ENCODE measurements at places on chromosomes 3 and 15.

DNA sequence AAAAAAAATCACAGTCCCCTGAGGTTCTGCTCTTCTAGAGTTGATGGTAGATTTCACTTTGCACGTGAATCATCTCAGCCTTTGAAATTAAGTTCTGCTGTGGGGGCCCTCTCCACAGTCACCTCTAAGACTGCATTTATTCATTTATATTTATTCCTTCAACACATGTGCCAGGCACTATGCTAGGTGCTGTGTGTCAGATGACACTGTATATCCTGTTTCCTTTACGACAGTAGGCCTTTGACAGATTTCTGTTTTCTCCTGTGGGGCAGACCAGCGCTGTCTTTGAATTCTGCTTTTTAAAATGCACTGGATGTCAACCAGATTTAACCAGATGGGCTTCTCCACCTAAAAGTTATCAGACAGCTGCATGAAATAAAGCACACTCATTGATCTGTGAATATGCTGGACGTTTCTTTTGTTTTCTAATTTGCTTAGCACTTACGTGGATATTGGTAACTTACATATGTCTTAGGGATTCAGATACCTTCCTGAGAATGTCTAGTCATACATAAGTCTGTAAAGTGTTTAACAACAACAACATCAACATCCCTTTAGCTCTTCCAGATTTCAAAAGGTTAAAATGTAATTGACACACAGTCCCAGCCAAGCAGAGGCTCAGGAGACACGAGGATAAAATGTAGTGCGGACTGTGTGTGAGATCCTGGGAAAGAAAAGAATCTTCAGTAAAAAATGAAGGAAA, 525.5 kb upstream of the MCTP2 start:
- DNase-seq = no peak

GRCh38 chr15:97087006-97087741, 756.7 kb downstream of the NR2F2 start:
- DNase-seq = no peak

DNA sequence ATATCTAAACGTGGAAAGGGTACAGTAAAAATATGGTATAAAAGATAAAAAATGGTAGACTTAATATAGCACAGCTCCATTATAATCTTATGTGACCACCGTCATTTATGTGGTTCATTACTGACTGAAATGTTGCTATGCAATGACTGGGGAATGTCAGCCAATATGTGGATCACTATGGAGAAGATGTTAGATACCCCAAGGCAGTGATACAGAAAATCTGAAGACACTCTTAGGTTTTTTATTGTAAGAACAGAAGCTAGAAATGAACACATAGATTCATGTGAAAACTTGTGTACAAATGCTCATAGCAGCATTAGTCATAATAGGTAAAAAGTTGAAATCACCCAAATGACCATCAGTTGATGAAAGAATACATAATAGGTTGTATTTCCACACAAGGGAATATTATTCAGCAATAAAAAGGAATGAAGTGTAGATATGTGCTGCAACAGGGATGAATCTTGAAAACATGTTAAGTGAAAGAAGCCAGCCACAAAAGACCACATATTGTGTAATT, 18.4 kb downstream of the MEF2A start:
- DNase-seq = no peak

DNA sequence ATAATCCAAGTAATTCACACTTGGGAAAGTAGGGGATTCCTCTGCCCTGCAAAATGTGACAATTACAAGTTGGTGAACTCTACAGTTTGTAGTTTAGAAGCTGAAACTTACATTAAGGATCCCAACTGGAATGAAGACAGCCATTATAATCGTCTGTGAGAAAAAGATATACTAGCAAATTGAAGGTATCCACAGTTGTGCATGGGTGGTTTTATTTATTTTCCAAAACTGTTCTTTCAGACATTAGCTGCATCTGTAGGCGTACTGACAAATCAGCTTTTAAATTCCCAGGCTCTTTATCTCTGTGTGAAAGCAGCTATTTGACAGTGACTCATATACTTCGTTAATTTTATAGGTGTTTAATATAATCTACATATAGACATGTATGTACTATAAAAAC, 12.5 kb upstream of the ISL2 start:
- DNase-seq = no peak

GRCh38 chr15:49015896-49016295, 30.4 kb downstream of the SECISBP2L start:
- no peak for DNase-seq

- DNase-seq = no peak
Observed at GRCh38 chr3:58874795-58875194, 175.0 kb downstream of the CFAP20DC start.

GRCh38 chr15:55816017-55816416, 73.1 kb upstream of the PRTG start:
- no peak for DNase-seq

DNA sequence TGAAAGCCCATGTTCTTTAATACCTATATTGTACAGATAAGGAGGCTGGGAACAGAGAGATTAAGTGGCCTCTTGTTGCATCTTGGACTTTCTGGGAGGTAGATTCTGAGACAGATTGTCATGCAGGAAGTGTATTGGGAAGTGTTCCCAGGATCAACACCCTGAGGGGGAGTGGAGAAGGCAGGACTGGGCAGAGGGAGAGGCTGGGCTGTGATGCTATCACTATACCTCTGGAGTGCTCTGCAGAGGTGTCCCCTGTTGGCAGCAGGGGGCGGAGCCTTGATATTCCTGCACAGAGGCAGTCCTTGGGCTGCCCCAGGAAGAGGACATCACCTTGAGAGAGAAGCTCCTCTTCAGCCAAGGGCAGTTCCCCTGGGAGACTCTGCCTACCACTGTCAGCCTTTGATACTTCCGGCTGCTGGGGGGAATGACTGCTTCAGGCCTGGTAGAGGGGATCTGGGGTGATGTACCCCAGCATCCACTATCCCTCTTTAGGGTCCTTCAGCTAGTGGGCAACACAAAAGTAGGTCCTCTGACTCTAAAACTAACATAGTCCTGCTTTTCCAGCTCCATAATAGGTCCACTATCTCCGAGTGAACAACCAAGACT, 97.4 kb upstream of the RNU6-1 start:
- no peak for DNase-seq

DNA sequence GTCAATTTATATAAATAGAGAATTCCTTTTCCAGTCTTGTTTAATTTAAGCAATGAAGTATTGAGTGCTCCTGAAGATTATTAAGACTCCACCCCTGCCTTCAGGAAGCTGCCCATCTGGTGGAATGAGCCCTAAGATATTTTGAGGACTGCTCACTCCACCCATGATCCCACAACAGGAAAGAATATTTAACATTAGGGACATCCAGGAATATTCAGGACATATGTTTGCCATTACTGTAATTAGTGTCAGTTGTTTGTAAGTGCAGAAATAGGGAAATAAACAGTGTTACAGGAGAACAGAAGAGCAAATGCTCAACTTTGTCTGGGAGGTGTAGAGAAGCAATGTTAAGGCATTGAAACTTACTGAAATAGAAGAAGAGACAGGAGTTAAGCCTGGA, 375.0 kb downstream of the ROBO2 start:
- DNase-seq = no peak

DNA sequence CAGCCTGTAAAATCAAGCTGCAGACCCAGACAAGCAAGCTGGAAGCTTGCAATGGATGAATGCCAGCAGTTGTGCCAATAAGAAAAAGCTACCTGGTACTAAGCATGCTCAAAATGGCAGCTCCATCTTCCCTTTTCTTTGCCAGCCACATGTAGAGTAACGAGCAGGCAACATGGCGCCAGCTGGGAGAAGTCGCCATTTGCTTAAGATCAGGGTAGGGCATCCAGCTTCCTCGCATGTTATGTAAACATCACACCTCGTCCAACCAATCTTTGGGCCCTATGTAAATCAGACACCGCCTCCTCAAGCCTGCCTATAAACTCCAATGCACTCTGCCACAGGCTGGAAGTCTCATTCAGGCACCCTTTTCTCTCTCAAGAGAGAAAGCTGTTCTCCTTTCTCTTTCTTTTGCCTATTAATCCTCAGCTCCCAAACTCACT, 973.9 kb downstream of the FHIT start:
- no peak for DNase-seq

DNA sequence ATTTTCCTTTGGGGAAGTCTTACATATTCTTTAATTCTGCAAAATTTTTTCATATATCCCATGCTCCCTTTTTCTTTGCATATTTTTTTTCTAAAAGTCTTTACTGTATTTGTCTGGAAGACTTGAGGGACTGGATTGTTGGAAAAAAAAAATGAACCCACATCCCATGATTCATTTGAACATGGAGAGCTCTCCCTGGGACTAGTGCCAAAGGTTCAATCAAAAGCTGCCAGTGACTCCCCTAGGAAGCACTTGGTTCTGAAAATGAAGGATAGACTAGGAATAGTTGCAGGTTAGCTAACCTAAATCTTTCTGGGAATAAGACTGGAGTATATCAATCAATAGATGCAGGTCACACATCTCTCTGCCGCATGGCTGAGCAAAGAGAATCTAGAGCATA, 16.4 kb upstream of the BNC1 start:
- no peak for DNase-seq

DNA sequence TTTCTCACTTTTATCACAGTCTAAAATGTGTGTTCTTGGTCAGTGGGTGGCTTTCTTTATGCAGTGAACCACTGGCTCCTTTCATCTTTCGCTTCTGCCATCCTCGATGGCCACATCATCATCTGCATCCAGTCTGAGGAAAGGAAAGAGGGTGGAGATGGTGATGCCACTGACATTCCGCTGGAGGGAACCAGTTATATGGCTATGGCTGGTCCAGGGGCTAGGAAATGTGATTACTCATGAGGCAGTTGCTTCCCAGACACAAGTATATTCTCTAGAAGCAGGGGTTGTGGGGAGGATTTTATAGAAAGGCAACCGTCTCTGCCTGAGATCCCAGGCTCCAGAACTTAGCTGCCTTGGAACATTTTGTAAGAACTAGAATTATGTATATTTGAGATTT, 246.7 kb upstream of the AZI2 start:
- DNase-seq = no peak

- peak; percentile 23 for DNase-seq
Observed at GRCh38 chr15:78070049-78070700, 7.3 kb downstream of the TBC1D2B start.

DNA sequence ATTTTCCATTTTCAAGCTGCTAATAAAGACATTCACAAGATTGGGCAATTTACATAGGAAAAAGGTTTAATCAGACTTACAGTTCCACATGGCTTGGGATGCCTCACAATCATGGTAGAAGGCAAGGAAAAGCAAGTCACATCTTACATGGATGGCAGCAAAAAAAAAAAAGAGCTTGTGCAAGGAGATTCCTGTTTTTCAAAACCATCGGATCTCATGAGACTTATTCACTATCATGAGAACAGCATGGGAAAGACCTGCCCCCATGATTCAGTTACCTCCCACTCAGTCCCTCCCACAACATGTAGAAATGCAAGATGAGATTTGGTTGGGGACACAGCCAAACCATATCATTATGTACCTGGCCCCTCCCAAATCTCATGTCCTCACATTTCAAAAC, 202.0 kb downstream of the FNDC3B start:
- DNase-seq = no peak

GRCh38 chr3:82261013-82261412, 499.6 kb upstream of the GBE1 start:
- DNase-seq = no peak

DNA sequence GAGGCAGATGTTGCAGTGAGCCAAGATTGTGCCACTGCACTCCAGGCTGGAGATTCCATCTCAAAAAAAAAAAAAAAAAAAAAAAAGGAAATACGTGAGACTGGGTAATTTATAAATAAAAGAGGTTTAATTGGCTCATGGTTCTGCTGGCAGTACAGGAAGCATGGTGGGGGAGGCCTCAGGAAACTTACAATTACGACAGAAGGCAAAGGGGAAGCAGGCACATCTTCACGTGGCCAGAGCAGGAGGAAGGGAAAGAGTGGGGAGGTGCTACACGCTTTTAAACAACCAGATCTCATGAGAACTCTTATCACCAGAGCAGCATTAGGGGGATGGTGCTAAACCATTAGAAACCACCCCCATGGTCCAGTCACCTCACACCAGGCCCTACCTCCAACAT, 138.2 kb upstream of the IL12A start:
- DNase-seq = no peak

GRCh38 chr15:27956285-27956684, 142.8 kb downstream of the OCA2 start:
- no peak for DNase-seq

DNA sequence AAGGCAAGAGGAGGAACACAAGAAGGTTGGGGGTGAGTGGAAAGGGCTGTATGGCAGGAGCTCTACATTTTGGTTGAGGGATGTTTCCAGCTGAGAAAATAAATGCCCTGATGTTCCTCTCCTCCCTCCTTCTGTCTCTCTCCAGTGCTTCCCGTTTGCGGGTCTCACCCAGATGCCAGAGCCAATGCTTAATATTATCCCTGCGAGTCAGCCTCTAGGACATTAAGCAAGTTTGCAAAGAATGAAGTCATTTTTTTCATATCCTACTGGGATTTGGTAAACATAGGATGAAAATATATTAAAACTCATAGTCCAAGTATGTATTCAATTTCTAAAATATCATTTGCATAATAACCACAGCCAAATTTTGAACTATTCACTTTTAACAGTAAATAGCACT, 295.9 kb downstream of the CADM2 start:
- DNase-seq = no peak

DNA sequence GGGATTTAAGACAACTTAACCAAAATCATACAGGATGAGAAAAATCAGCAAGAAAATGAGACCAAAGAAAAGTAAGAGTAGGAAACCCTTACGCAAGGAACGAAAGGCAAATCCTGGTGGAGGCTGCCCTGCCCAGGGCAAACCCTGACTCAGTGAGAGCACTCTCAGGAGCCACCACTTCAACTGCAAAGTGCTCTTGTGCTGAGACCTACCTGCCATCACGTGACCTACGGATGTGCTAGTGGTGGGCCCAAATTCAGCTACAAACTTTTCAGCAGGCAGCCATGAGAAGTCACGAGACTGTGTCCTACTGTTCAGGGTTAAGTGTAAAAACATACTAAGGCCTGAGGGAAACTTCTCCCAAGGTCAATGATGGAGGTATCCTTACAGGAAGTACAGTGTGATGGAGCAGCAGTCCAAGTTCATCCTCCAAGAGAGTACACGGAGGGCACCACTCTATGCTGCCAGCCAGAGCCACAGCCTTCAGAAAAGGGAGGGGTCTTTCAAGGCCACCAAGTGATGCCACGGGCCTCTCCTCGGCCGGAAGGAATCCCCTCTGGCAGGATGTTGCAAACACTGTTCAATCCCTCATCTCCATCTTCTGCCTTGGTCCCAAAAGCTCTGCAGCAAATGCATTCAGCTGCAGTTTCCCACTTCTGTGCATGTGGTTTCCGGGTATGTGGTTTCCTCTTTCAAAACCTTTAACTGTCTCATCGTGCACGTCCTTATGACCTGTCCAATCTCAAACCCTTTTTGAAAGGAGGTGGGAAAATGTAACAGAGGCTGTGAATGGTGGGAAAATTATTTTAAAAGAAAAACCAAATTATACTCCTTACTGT, 9.5 kb downstream of the CHSY1 start:
- DNase-seq = no peak
